Activated T-cell treated with anti-CD3 and anti-CD28 coated beads for 1 hour (primary cell): ENCODE measurements at places on chromosomes 3 and 15.

GRCh38 chr15:87681104-87681503, 575.4 kb downstream of the NTRK3 start:
- no peak for DNase-seq

DNA sequence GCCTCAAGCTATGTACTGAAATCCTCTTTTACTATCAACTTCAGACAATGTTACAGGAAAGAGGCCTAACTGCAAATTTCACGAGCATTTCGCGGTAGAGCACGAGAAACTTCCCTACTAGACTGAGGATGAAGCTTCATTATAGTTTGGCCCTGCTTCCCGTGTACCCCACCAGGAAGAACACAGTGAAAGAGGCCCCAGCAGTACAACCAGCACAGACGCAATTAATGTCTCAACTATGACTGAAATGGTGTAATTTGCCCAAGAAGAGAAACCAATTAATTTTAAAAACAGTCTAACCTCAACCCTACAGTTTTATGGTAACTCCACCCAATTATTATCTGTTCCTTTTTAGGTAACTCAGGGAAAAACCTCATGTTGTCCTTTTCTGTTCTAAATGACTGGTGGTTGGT, 12.1 kb downstream of the CHSY1 start:
- DNase-seq, result no peak

- no peak for DNase-seq
Observed at GRCh38 chr3:14614862-14615261, 36.7 kb upstream of the CCDC174 start.

DNA sequence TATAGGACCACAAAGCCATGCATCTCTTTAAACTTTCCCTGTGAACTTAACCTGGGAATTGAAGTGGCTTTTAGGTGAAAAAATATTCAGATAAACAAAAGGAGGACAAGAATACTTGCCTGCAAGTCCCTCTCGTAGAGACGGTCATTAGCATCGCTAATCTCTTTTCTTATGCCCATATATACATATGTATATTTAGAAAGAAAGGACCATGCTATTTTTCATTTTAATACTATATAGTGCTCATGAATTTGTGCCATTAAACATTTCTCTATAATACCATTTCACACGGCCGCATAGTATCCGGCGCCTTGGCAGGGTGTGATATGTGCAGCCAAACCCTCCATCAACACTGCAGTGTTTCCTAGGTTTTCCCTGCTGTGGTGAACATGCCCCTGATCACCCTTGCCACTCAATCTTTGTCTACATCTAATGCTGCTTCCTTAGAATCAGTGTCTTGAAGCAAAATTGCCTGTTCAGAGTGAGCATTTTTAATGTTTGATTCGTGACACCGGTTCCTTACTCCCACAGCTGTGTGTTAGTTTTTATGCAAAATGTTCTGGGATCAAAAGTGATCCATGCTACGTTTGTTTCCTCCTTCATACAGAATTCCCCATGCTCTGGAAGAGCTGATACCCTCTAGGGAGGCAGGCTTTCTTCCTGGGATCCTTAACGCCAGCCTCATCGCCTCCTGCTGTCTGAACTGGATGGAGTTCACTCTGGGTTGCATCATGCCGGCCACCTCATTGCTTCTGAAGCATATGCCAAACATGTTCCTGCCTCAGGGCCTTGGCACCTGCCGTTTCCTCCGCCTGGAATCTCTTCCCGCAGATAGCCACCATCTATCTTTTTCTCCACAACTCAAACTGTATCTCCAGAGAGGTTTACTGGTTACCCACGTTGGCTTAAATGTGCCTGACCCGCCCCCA, 118.1 kb downstream of the FBLN2 start:
- no peak for DNase-seq

- DNase-seq, result no peak
Observed at GRCh38 chr15:101062471-101063171, 143.5 kb downstream of the LRRK1 start.

- no peak for DNase-seq
Observed at GRCh38 chr3:5572168-5572567, 384.7 kb downstream of the EDEM1 start.

- no peak for DNase-seq
Observed at GRCh38 chr15:60077581-60078359, 73.7 kb downstream of the FOXB1 start.

- DNase-seq, result no peak
Observed at GRCh38 chr3:170483485-170484262, 65.0 kb downstream of the CLDN11 start.

DNA sequence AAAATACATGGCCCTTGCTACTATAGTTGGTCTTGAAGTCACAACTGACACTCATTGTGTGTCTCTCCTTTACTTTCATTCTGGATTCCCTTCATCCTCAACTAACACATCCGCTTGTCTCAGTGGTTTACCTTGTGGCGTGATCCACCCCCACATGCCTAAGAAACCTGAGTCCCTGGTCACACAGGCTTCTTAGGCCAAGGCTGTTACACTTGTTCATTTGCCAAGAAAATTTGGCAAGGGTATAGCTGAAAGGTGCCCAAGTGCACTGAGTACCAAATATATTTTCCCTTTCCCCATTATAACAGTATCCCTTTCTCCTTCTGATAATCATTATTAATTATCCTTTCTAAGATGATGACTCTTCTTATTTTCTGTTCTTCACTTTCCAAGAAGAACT, 207.6 kb upstream of the STAC start:
- no peak for DNase-seq

DNA sequence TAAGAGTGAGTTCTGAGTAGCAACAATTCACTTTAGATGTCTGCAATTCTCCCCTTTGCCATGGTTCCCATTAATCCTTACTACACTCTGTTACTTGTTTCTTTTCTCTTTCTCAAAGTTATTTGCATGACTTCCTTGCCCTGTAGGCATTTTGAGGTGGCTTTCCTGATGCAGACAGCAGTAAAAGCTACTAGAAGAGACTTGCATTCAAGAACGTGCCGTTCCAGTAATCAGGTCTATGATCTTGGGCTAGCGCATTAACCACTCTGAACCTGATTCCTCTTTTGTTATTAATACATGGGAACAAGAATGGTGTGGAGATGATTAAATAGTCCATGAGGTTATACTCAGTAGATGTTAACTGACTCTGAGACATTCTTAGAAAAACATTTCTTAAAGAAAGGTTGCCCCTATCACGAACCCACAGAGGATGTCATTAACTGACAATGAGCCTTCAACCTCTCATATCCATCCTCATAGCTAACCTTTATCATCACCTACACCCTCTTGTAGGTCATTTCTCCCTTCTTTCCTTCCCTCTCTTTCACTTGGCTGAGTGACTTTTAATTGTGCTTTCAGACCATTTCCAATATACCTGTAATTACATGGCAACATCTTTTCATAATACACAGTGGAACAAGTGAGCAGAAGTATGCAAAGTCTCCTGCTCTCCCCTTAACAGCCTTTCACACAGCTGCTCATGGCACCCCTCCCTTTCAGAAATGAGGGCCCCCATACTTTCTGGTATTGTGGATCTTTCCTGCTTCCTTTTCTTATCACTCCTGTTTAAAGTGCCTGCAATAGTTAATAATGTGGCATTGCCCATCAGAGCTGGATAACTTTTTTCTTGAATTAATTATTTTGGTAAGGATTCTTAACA, 175.9 kb downstream of the CHST2 start:
- DNase-seq, result no peak

- DNase-seq, result no peak
Observed at GRCh38 chr3:88433568-88433967, 283.8 kb downstream of the C3orf38 start.

DNA sequence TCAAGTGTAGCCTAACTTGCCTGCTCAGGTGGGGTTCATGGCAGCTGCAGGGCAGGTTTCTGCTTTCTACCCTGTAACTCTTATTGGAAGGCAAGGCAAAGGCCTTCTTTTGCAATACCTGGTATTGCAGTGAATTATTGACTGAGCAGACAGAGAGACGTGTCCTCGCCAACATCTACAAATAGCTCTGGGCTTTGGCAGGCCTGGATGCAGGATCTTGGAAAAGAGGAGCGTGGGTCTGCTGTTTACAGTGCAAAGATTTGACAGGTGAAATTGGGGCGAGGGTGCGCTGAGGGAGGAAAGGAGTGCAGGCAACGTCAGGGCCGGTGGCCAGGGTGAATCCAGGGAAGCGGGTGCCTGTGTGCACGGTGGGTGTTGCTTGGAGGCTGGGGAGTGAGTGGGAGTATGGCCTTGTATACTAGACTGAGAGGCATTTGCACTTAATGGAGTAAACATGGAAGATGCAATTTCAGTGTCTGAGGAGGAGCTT, 44.5 kb downstream of the ST6GAL1 start:
- no peak for DNase-seq

- DNase-seq, result no peak
Observed at GRCh38 chr15:63223463-63223862, 34.1 kb downstream of the RAB8B start.

DNA sequence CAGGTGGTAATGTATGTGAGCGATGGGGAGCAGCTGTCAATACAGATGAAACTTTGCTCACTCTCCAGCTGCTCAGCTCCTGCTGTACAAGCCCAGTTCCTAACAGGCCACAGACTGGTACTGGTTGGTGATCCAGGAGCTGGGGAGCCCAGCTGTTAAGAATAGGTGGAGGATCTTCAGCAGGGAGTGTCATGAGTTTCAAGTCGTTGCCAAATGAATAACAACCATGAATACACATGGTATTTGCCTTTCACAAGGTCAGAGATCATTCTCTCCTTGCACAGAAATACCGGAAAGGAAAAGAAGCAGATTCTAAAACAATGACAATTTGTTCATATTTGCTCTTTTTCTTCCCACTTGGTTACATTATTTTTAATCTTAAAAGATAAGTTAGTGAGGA, 5.1 kb downstream of the PLSCR1 start:
- no peak for DNase-seq

DNA sequence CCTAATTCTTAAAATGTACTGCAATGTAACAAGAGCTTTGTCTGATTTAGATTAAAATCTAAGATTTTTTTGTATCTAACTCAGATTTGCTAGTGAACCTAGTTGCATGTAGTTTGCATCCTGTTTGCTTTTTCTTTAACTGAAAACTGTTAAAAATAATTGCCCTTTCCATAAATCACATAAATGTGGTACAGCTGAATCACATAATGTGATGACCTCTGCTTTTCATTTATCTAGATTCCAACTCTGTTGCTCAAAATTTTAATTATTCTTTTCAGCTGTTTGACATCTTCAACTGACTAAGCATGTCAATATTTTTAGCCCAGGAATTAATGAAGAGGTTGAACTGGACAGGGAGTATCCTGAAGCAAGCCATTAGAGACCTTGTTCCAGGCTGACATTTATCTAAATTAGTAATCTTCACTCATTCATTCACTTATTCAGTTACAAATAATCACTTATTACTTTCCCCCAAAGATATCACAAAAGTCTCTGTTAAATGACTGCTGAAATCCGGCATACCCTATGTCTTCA, 101.9 kb upstream of the PLXND1 start:
- no peak for DNase-seq

- no peak for DNase-seq
Observed at GRCh38 chr3:30081904-30082303, 524.5 kb upstream of the TGFBR2 start.

DNA sequence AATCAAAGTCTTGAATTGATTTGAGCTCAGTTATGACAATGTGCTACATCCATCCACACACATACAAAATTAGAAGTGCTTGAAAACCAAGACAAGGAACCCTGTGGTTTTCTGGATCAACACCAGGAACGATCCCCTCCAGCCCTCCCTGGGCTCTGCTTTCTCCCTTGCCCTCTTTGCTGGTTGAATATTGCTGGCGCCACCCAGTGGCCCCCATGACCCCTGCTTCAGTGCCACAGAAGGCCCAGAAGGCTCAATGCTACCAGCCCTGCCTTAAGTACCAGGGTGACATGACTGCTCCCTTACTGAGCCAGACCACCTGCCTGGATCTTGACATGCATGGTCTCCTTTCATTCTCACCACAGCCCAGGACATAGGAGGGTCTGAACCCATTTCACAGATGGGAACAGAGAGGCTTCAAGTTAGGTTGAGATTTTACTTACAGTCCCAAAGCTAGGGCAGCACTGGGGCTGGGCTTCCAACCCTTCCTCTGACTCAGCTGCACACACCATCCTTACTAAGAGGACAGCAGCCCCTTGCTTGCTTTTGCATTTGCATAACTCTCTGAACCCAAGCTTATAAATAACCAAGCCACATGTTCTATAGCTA, 15.0 kb downstream of the IL12A start:
- no peak for DNase-seq

DNA sequence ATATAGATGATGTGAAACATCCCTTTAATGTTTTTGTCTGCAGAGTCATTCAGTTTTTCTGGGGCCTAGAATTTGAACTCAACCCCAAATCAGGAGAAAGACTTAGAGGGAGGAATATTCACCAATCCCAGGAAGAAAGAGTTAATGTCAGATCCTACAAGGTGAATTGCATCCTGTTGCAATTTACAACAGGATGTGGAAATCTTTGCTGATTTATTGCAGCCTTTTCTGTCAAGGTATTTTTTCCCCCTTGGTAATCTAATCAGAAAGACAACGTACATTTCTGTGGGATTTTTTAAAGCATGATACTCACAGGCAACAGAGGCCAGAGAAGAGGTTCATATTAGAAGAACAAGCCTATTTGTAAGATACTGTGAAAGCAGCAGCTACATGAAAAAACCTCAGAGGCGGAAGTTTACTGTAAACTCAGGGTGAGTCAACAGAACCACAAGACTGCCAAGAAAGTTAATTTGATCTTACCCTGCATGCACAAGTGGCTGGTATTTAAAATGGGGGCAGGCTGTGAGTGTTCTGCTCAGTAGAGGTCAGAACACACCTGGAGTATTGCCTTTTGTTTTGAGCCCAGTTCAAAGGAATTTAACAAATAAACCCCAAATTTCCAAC, 531.9 kb downstream of the AGBL1 start:
- no peak for DNase-seq

DNA sequence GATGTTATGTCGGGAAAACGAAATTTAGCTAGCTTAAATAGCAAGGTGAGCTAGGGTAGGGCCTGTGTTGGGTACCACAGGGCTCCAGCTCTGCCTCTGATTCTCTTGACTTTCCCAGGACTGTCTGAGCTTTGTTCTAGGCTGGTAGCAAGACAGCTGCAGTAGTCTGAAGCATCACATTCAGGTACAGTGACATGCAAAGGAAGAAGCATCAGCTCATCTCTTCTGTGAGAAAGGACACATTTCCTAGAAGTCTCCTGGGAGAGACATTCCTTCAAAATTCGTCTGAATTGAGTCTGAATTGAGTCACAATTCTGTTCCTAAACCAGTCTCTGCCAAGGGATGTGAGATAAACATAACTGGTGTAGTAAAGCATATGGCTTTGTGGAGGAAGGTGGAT, 8.5 kb upstream of the UBXN7 start:
- no peak for DNase-seq

DNA sequence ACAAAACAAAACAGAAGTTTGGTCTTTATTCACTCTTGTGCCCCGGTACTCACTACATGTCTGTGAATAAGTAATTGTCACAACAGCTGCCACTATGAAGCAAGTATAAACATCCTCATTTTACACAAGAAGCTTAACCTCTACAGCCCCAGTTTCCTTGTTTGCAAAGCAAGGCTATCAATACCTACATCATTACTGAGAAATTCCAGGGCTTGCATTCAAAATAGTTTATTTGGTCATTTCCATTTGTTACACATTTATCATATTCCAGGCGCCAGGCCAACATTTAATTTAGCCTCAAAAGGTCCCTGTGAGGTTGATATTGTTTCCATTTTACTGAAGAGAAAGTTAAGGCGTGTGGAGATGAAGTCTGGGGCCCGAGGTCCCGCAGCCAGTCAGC, 161.4 kb upstream of the LRTM1 start:
- no peak for DNase-seq

GRCh38 chr3:12345584-12346494, 57.0 kb downstream of the PPARG start:
- no peak for DNase-seq

- no peak for DNase-seq
Observed at GRCh38 chr3:81249540-81250029, 511.9 kb downstream of the GBE1 start.
